LHCN-M2 (cell line): ENCODE measurements at places on chromosomes 11 and 22. TPM values are rescaled to one million over a fixed set of nuclear protein-coding genes. Genes with fewer than 3 reads are reported as not detected.

DNA sequence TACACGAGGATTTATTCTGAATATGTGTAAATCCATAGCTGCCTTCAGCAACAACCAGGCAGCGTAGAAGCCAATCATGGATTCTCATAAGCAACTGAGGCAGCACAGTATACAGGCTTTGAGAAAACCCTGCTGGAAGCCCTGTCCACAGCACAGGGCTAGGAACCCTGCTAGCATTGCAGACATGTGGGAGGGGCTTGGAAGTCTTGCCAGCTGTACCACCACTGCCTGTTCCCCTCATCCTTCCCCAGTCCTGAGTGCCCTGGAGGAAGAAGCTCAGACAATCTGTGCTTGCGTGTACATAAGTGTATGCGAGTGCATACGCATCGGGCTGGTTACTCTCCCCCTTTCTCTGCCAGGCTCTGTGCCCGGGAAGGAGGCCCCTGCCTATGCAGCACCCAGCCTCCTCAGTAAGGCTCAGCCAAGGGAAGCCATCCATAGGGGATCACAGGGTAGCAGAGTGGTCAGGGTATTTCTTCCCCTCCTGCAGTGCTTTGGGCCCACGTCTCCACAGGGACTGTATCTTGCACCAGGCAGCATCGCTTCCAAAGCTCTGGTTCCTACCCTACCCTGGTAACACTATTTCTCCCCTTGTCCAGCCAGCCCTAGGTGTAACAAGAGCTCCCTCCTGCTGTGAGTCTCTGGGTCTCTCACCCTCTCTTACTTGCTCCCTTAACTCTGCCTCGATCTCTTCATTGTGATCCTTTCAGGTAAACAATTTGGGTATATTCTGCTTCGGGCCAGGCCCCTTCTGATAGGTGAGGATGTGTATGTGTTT lies 90.5 kb downstream of the GALNT18 start:
- no peak for DNase-seq

DNA sequence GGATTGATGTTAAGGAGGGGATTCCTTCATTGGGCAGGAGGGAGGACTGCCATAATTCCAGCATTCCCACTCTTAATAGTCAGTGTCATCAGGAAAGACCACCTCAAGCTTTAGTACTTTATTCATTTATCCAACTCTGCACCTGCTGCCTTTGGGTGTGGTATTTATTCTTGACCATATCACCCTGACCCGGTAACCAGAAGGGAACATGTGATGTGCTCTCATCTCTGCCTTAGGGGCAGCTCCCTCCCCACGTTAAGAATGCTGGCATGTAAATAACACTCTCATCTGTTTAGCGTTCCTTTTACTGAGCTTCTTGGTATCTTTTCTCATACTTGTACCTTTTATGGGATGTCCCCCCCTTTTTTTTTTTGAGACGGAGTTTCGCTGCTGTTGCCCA lies 7.7 kb downstream of the CAT start:
- no peak for DNase-seq

GRCh38 chr11:57544566-57544965 lies 7.2 kb downstream of the SMTNL1 start:
- no peak for DNase-seq

DNA sequence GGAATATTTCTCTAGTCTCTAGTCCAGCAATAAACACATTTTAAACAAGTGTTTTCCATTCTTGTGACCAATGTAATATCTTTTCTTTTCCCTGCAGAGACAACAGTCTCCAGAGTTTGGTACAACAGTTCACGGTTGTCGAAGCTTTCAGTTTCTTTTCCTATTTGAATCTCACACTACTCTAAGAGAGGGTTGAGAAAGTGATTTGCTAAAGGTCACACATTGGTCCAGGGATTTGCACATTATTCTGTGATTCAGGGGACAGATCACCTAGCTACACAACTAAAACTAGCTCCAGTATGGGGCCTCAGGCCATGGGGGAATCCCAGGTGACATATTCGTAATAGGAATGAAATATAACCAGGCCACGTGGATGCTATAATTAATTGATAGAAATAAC lies 132.5 kb downstream of the HIPK3 start:
- no peak for DNase-seq

GRCh38 chr22:27713461-27713860 lies 88.1 kb downstream of the MN1 start:
- no peak for DNase-seq

GRCh38 chr11:65879617-65880016 lies at the start of gene CTSW:
CTSW (plus strand) TSS chr11:65879837; CDS start chr11:65879855, 18 bp downstream.
- no peak for DNase-seq

GRCh38 chr11:75767793-75768111 lies 826 bp upstream of the DGAT2 start:
- no peak for DNase-seq

DNA sequence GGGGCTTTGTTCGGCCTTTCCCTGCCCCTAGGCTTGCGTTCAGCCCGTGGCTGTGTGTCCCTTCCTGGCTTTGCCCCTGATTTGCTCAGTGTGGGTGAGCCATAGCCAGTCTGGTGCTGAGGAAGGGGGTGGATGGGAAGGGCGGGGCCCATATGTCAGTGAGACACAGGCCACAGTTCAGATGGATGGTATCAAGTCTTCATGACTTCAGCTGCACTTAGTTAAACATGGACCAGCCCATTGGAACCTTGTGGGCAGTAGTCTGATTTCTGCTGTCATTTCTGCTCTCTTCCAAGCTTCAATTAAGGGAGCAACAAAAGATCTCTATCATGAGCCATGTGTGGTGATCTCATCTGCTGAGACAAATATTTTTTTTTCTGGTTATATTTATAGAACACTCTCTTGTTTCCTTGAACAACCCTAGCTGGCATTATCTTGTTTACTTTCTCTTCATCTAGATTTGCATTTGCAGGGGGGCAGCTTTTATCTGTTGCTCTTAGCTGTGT lies 21.6 kb upstream of the PEX26 start:
- peak; percentile 52 for DNase-seq

DNA sequence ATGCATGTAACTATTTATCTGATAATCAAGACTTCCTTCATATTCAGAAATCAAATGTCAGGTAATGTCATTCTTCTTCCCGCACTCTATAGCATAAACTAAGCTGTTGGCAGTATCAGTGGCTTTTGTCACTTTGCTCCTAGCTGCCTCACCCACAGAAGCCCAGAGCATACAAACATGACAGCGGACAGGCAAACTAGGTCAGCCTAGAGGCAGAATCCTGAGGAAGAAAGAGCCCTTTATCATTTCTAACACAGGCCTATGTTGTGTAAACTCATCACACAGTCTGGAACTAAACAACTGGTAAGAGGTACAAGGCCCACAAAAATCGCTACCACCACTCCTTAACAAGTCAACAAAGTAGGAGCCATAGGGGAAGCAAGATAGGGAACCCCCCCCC lies 21.0 kb downstream of the GUCY1A2 start:
- DNase-seq: no peak

DNA sequence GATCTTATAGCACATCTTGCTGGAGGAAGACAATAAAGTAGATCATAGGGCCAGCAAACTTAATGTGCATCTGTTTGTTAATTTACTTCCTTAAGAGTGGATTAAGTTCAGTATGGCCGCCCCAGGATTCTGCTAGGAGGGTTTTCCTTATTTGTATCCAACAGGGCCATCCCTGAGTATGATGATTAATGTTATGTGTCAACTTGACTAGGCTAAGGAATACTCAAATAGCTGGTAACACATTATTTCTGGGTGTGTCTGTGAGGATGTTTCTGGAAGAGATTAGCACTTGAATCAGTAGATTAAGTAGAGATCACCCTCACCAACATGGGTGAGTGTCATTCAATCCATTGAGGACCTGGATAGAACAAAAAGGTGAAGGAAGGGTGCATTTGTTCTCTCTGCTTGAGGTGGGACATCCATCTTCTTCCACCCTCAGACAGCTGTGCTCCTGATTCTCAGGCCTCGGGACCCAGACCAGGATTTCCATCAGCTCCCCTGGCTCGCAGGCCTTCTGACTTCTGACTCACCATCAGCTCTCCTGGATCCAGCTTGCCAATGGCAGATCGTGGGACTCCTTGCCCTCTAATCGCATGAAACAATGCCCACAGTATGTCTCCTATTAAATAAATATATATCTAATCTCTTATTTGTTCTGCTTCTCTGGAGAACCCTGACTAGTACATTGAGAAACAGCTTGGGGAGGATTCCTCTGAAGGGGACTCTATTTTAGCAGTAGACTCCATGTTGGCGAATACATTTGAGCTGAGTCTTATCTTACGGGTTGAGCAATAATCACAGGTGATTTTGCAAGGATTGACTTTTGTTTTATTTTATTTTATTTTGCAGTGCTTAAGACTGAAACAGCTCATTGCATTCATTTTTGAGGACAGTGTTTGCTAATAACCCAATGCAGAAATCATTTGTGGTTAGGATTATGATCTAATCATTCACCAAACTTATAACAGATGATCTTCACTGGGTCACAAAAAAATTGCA lies 9.0 kb upstream of the ZBTB44 start:
- DNase-seq: peak; percentile 23

DNA sequence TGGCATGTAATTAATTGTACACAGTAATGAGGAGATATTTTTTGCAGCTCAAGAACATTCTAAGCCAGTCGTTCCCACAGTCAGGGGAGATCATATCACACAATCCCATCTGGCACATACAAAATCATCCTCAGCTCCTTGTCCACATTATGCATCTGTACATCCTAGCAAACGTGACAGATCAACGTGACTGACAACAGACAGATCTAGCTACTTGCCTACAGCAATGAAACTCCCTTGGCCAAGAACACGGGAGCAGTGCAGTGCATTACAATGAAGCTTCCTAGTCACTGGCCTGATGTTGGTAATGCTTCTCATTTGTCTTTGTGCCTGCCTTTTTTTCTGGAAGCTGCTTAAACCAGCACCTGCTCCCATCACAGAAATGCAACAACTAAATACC lies 24.5 kb upstream of the GUCY1A2 start:
- no peak for DNase-seq

DNA sequence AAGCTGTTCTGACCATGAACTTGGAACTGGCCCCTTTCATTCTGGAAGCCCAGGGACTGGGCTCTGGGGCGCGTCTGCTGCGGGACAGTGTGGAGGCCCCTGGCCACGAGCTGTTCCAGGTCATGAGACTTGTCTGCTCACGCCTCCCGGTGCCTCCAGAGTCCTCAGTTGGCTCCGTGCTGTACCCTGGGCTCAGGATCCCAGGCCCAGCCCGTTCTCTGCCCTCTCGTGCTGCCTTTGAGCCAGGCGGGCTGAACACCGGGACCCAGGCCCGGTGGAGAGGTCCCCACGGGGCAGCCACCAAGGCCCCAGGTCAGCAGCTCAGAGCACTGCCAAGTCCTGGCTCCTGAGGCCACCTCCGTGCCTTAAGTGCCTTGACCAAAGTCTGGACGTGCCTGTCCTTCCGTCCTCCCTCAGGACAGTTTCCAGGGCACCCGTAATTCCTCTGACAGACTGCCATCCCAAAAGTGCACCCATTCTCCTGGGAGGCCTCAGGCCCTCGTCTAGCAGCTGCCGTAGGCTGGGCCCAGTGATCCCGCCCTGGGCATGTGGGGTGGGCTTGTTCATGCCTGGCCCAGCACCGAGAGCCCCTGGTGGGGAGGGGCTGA lies 36.3 kb upstream of the PPARA start:
- peak; percentile 19 for DNase-seq

- DNase-seq: no peak
These were observed 134.4 kb upstream of the SORL1-AS1 start for GRCh38 chr11:121587182-121587581.

DNA sequence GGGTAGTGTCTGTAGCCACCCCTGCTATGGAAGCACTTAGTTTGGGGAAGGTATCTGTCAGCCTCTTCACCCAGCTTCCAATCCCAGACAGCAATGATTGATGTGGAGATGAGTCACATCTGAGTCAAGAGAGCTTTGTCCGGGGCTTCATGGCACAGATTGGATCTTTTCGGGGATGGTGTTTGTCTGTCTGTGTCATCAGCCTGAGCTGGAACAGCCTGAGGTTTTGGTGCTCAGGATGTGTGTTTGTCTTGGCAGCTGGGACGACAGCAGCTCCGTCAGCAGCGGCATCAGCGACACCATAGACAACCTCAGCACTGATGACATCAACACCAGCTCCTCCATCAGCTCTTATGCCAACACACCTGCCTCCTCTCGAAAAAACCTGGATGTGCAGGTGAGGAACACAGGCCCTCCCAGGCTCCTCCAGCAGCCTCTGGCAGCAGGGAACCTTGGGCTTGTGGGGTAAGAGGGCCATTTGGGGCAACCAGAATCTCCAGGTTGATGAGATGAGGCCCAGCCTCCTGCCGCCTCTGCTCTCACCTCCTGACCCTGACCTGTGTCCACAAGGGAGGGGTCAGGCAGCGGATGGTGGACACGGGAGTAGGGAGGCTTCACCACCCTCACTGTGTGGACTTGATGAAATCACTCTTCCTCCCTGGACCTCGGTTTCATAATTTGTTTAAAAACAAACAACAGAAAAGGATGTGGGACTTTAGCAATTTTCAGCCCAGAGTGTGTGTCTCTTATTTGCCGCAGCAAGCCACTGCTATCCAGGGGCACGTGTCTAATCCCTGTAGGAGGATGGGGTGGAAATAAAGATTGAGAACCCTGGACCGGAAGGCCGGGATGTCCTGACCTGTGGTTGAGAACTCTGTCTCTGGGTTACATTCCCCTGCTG lies 124.3 kb downstream of the DBX1 start:
- peak; percentile 96 for DNase-seq

GRCh38 chr11:131884461-131885073 lies 514.2 kb downstream of the NTM start:
- DNase-seq: peak; percentile 24

DNA sequence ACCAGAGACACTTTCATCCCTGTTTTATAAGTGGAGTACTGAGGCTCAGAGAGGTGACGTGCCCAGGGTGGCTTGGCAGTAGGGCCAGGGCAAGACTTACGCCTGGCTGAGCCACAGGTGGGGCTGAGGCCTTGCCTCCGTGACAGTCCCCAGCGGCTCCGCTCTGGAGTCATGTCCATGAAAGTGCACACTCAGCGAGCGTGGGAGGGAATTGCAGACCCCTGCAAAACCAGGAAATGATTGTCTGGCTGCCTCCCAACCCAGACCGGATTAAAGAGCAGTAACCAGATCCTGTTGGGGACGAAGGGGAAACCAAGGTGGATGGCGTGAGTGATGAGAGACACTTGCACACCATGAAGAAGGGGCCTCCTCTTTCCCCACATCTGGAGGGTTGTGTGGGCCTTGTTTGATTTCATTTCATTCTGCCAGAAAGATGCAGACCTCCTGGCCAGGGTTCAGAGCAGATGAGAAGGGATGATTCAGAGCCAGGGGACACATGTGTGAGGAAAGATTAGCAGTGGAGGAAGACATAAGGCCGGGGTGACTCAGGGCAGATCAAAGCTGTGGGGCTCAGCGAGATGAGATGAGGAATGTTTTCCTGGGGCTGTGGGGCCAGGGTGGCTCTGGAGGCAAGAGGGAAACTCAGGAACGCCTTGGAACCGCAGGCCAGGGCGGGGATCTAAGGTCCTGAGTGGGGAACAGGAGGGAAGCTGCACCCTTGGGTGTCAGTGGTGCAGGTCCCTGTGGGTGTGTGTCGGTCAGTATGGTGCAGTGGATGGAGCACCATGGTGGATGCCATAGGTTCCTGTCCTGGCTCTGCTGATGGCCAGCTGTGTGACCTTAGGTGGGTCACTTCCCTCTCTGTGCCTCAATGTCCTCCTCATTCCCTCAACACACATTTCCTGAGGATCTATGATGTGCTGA lies 29.9 kb upstream of the LRRC32 start:
- peak; percentile 91 for DNase-seq

Gene OR51B4
- not detected in 2 replicates for total RNA-seq

Gene SCO2
- 7.4 and 7.7 TPM in 2 replicates for total RNA-seq

Gene GVQW3
- 0.51 and 0.75 TPM in 2 replicates for total RNA-seq

Gene POU2AF2
- total RNA-seq: not detected in 2 replicates

Gene AP1B1
- total RNA-seq: 64.1 and 65.5 TPM in 2 replicates

Gene PDE2A
- total RNA-seq: 0.06 TPM in 1 of 2 replicates, not detected in the other
